Activated CD8-positive, alpha-beta T cell treated with anti-CD3 and anti-CD28 coated beads, Interleukin-2, amount 10 ng/mL, durations not matched to agents 7 days and 5 days (primary cell): ENCODE measurements at places on chromosomes 1 and 21.

- H3K27ac ChIP-seq, result no peak overlapping the region
- no peaks in the 10 kb centered on the region for H3K27me3 ChIP-seq
- no peak for DNase-seq
- peaks cover 4% of the 10 kb centered on the region for H3K4me1 ChIP-seq
Measured at GRCh38 chr1:169576241-169576934, 9.9 kb downstream of the F5 start.

DNA sequence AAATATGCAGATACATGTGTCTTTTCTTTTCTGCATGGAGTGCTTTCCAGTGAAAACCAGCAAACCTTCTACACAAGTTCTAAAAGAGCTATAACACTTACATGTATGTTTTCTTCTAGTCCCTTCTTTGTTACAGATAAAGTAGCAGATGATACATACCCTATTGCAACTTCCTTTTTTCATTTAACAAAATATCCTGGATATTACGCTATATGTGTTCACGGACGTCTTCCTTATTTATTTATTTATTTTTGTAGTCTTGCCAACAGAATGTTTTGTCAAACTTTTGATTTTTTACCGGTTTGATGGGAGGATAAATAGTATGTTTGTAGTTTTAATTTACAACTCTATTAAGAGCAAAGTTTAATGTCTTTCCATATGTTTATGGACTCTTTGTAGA is 5.2 kb upstream of the GALNT2 start:
- H3K36me3 ChIP-seq, result peaks cover 2% of the 10 kb centered on the region
- peaks cover 30% of the 10 kb centered on the region for H3K27me3 ChIP-seq
- DNase-seq, result no peak

DNA sequence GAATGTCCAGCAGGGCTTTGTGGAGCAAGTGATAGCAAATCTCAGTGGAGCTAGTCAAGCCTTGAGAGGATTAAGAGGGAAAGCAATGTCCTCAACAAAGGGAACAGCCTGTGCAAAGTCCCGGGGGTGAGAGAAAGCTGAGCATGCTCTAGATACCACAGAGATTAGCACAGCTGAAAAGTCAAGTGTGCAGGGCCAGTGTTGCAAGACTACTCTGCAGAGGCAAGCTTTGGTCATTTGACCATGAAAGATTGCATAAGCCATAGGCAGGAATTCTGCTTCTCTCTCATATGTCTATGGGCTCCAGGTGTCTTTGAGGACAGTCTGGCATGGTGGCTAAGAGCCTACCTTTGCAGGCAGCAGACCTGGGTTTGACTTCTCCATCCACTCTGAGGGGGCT is 181.0 kb upstream of the JUN start:
- H3K27me3 ChIP-seq, result no peaks in the 10 kb centered on the region
- H3K36me3 ChIP-seq, result peaks cover 18% of the 10 kb centered on the region
- no peak overlapping the region for H3K27ac ChIP-seq
- no peak overlapping the region for H3K4me3 ChIP-seq
- H3K4me1 ChIP-seq, result peaks cover 48% of the 10 kb centered on the region

DNA sequence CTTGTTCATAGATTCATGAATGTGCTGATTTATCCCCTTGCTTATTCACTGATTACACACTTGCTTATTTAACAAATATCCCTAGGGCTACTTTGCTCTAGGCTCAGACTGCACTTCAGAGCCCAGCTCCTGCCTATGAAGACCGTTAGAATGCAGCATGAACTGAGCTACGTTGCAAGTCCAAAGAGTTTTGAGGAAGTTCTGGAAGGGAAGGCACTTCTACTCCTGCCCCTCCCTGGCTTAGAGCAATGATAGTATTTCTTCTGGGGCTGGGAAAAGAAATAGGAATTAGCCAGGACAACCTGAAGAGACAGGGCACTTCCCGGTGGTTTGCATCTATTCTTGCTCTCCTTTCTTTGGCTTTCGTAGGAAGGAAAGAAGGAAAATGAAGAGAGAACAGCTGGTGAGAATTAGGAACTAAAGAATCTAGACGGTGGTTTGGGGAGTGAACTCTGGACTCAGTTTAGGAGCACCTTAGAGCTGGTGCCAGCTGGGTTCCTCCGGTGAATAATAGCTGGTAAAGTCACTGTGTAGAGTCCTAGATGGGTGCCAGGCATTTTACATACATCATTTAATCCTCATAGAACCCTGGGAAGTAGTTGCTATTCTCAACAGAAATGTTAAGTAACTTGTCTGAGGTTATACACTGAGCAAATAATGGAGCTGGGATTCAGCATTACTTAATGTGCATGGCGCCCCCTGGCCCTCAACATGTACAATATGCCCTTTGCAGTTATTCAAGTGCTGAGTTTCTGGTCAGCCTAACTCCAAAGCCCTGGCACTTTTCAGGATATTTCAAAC is 65.9 kb downstream of the NDUFS5 start:
- peaks cover 2% of the 10 kb centered on the region for H3K4me1 ChIP-seq
- no peak overlapping the region for H3K27ac ChIP-seq
- H3K4me3 ChIP-seq, result no peak overlapping the region

GRCh38 chr1:209900734-209901133 is 37.3 kb upstream of the SYT14 start:
- H3K4me3 ChIP-seq, result no peak overlapping the region
- H3K27me3 ChIP-seq, result peaks cover 5% of the 10 kb centered on the region
- no peak for DNase-seq
- H3K27ac ChIP-seq, result no peak overlapping the region
- H3K4me1 ChIP-seq, result no peaks in the 10 kb centered on the region
